ENCODE measurements at places on chromosomes 12 and 14.

GRCh38 chr12:94813314-94813713 lies 163.0 kb upstream of the TMCC3 start:
- DNase-seq = no peak

DNA sequence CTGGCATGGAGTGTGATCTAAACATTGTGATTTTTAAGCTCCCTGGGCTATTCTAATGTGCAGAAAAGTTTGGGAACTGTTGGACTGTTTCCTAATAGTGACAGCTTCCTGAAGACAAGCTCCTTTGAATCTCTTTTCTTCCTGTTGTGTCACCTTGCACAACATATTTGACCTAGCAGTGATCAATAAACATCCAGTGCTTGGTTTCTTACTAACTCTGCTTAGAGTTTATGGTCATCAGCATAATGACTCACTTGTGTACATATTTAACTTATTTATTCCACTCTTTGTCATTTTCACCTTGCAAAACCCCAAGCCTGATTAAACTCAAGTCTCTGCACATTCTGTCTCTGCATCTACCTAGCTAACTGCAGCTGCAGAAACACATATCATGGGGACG lies 27.3 kb upstream of the TBC1D30 start:
- no peak for DNase-seq

DNA sequence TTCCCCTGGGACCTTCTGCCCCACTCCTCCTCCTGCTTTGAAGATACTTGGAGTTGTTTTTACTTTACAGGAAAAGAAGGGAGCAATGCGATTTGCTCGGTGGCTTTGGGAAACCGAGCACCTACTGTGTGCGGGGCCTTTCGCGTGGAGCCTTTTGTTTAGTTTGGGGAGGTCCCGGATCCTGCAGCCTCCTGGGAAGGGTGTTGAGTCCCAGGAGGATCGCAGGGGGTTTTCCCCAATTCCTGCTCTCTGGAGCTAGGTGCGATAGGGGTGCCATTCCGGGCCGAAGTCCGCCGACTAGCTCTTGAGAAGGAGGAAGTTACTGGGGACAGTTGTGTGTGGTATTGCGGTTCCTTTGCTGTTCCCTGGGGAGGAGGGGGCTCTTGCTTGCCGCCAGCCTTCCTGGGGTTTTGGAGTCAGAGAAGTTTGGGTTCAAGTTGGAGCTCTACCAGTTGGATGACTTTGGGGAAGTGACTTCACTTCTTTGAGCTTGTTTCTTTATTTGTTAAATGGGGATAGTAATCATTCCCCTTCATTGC lies 1.1 kb downstream of the BRI3BP start:
- DNase-seq = no peak

- DNase-seq = no peak
These were observed 23.1 kb downstream of the ACVR1B start for GRCh38 chr12:51974646-51975045.

GRCh38 chr14:72980863-72981262 lies 46.0 kb downstream of the ZFYVE1 start:
- DNase-seq = no peak

DNA sequence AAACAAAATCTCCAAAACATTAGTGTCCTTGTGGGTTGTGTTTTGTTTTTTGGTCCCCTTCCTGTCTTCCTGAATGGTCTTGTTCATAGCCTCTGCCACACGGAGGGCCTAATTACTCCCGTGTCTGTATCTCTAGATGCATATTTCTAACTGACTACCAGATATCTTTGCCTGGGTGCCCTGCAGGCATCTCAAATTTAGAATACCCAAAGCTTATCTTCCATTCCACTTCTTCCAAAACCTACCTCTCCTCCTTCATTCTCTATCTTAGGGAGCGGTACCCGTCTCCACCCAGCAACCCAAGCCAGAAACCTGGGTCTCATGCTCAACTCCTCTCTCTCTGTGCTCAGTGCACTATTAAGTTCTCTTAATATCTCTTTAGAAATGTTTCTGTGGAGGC lies 10.9 kb upstream of the METAP2 start:
- no peak for DNase-seq

DNA sequence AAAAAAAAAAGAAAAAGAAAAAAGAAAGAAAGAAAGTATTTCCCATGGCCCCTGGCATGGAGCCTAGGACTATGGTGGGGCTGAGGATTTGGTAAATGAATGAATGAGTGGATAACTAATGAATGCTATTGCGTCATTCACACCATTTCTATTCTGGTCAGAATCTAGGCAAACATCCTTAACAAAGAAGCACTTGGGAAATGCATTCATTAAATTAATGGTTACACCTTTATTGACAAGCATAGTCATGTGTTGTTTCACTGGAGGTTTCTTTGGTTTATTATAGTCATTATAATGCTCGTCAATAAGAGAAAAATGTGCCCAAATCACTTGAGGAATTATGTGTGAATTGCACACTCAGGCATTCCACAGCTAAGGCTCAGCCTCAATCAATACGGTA lies 13.6 kb upstream of the AQP2 start:
- no peak for DNase-seq

DNA sequence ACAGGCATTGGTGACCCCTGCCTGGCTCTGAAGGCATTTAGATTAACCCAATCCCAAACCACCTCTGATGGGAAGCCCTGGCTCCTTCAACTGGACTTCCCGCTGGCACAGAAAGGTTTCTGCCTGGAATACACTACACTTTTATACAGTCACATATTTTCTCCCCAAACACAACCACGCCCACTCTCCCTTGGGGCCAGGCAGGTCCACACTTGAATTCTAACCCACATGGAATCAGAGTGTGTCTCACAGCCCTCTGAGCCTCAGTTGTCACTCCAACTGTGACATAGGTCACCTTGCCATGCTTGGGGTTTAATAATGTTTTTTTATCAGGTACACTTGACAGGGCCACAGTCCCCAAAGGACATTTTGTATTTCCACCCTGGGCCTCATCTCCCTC lies 368.6 kb downstream of the BCL11B start:
- no peak for DNase-seq

DNA sequence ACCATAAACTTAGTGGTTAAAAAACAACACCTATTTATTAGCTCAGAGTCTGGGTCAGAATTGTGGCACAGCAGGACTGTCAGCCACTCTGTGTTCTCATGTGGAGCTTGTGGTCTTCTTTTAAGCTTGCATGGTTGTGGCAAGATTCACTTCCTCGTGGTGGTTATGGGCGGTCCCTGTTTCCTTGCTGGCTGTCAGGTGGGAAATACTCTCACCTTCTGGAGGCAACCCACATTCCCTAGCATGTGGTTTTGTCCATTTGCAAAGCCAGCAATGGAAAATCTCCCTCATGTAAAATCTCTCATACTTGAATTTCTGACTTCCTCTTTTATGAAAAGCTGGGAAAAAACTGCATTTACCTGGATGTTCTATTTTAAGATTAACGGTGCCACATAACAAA lies 229.8 kb downstream of the ALX1 start:
- DNase-seq = no peak

DNA sequence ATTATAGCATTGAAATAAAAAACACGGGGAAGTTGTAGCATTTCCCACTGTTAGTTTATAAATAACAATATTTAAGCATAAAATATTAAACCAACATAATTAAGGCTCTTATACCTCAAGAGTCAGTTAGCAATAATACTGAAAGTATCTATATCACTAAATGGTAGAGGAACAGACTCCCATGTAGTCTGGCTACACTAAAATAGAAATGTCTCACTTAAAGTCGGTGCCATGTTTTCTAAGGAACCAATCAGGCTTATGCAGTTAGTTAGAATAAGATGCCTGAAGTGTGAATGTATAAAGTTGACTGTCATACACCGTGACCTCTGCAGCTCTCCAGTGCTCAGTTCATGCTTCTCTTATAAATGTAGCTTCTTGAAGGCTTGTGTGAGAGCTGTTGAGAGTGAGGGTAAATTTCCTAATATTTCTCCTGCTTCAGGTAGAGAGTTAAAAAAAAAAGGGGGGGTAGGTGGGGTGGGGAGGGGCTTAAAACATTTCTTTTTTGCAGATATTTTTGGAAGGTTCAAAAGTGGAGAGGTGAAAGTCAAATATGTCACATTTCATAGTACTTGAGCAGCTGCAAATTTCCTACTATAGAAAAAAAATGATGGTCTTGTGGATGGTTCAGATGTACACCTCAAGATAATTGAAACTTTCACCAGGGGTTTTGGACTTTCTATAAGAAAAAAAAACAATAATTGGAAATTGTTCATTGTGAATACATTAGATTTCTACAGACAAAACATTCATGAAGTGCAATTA lies 64.5 kb downstream of the PTCSC3 start:
- no peak for DNase-seq

- DNase-seq = no peak
These were observed 59.6 kb downstream of the CACNA1C start for GRCh38 chr12:2112401-2112800.

DNA sequence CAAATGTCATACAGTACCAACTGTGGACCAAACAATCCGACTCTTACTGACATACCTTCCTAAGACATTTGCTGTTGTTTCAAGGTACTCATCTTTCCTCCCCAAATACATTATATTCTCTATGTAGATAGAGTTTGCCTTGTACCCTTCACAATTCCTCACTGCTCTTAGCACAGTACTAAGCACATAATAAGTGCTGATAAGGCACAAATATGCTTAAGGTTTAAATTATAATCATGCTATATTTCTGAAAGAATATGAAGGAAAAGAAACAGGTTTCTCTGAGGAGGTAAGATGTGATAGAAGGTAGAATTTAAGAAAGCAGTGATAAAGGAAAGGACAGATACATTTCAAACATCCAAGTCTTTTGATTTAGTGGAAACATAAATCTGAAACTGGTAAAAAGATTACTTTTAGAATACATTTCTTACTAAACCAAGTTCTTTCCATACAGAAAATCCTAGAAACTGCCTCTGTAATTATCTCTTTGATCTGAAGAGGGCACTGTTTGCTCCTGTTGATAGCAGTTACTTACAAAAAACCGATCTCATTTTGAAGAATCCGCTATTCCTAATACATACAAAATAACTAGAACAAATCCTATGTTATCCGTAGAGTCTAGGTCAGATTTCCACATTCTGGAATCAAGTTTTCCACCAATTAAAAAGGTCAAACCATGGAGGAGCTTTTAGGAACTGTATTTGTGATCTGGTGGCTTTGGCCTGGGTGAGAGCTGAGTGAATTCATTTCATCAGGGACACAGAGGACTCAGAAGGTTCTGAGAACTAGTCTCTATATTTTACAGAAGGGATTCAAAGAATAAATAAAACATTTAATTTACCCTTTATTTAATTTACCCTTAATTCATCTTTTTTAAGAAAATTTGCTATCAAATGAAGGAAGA lies 311.9 kb downstream of the DAD1 start:
- DNase-seq = no peak

DNA sequence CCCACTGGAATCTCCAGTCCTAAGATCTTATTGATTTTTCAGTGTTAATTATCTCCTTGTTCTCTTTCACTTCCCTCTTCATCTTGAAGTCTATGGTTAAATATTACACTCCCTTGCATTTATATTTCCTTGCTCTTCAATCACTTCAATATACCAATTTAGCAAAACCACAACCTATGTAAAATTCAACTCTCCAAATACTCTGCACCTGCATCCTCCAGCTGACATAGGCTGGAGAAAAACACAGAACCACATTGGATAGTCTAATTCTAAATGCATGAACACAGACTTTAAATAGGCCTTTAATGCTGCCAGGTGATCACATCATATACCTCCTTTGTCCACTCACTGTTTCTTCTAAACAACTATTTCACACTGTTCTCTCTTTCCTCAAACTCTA lies 253.8 kb upstream of the GARIN6 start:
- DNase-seq = no peak

DNA sequence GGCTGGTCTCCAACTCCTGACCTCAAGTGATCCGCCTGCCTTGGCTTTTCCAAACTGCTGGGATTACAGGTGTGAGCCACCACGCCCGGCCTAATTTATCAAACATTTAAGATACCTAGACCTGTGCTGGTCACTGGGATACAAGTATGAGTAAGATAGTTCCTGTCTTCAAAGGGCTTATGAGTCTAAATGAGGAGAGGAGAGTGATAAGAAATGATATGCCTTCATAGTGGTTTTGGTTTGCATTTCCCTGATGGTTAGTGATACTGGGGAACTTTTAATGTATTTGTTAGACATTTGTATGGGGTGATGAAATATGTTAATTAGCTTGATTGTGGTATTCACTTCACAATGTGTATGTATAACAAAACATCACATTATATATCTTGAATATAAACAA lies 21.2 kb downstream of the TMED10 start:
- DNase-seq = no peak

GRCh38 chr12:97017213-97017612 lies 110.2 kb downstream of the NEDD1 start:
- DNase-seq = no peak

GRCh38 chr14:104794993-104795780 lies at the start of gene AKT1:
Gene AKT1 (minus strand): TSS chr14:104795748. CDS start chr14:104792643, 3,105 bp downstream.
- no peak for DNase-seq
